Urinary bladder (tissue), 4 donors: ENCODE measurements at places on chromosomes 6 and 20. TPM values are rescaled to one million over a fixed set of nuclear protein-coding genes. Genes with fewer than 3 reads are reported as not detected.

DNA sequence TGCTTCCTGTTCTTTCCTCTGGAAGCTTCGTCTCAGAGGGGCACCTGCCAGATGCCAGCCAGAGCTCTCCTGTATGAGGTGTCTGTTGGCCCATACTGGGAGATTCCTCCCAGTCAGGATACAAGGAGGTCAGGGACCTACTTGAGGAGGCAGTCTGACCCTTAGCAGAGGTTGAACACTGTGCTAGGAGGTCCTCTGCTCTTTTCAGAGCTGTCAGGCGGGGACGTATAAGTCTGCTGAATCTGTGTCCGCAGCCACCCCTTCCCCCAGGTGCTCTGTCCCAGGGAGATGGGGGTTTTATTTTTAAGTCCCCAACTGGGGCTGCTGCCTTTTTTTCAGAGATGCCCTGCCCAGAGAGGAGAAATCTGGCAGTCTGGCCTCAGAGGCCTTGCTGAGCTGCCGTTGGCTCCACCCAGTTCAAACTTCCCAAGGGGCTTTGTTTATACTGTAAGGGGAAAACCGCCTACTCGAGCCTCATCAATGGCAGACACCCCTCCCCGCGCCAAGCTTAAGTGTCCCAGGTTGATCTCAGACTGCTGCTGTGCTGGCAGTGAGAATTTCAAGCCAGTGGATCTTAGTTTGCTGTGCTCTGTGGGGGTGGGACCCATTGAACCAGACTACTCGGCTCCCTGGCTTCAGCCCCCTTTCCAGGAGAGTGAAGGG is 326.7 kb downstream of the BCKDHB start:
- DNase-seq: no peak

- no peak for DNase-seq
These were observed 122.3 kb upstream of the AFDN start for GRCh38 chr6:167704396-167704901.

DNA sequence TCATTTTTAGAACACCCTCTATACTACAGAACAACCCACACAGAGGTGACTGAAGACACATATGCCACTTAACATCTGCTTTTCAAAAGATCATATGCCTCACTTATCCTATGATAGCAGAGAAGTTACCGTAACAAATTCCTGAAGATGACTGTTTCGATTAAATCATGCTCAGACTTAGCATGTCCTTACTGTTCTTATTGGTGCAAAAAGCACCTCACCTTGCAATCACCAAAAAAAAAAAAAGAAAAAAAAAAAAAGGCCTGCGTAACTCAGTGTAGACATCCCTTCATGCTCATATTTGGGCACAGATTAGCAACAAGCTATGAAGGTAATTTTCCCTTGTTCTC is 17.7 kb upstream of the DST start:
- DNase-seq: no peak

DNA sequence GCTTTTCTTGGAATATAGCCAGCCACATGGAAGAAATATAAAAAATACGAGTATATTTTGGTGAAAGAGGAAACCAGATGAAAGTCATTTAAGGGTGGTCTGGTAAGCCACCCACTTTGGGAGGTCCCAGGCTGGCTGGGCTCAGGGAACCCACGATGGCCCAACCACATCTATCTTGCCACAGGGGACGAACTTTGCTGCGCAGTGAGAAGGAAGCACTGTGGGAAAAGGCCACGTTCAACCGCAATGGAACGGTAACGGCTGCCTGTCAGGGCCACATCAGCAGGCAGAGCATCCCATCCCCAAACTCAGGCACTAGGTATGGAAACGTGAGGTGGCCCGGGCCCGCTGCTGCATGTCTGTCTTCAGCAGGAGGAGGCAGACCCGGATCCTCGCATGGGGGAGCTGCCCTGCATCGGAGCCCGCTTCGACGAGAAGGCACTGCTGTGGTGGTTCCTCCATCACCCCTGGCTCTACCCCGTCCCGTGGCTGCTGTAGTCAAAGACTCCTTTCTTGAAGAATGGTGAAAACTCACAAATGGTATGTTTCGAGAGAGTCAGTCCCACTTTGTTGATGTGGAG is 300.4 kb downstream of the KIF16B start:
- DNase-seq: no peak

GRCh38 chr6:150697515-150697914 is 97.8 kb downstream of the PLEKHG1 start:
- DNase-seq: no peak

DNA sequence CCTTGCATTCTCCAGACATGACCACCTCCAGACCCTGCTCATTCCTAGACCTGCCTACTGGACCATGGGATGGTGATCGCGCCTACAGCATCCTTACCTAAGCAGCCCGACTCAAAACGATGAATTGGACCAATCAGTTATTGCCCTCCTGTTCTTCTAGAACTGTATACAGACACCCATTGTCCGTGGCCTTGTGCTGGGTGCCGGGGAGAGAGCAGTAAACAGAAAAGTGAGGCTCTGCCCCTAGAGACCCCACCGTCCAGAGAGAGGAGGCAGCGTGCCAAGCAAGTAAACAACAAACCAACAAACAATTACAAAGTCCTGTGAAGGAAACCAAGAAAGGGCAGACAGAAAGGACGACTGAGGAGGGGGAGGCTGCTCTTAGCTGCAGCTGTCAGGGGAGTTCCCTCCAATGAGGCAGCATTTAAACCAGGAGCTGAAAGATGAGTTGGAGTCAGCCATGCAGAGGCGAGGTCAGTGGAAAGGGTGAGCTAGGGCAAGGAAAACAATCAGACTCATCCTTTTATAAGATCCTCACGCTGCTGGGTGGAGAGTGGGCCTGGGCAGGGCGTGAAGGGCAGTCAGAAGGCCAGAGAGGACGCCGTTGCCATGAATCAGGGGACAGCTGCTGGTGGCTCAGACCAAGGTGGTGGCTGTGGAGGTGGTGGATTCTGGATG is 37.6 kb upstream of the BLCAP start:
- no peak for DNase-seq

DNA sequence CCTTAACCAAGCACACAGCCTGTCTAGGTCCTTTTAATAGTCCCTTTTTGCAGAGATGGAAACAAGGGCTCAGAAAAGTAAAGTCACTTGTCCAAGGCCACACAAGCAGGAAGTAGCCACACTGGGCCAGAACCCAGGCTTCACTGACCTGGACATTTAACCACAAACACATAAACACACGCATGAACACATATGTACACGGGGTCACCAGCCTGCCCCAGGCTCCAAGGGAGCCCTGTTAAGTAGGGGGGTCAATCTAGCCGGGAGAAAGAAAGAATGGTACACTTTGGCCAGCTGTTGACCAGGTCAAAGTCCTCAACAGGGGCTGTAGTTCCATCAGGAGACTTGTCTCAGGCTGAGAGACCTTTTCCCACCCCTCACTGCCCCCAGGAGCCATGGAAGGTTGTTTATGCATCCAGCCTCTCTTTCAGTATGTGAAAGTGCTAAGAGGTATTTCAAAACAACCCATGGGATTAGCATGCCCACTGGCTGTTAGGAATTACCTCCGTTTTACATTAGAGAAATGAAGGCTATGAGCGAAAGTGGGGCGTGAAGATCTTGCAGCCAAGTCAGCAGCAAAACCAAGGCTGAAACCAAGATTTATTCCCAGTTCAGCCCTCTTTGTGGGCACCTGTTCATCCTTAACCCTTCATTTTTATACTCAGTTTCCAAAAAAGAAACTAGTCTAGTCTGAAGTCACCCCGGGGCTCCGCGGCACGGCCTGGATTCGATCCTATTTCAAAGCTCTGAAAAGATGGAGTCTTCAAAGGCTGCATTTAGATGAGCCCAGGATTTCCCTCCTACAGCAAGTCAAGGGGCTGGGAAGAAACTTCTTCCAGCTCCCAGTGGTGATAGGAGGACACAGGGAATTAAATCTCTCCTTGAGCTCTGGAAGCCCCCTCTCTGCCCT is 9.8 kb downstream of the SDC4 start:
- no peak for DNase-seq

GRCh38 chr6:2103765-2104523 is 141.5 kb downstream of the GMDS start:
- peak; percentile 32 for DNase-seq

- no peak for DNase-seq
These were observed 8.7 kb downstream of the ARMC12 start for GRCh38 chr6:35745509-35745908.

- DNase-seq: no peak
These were observed 90.5 kb upstream of the ATXN1 start for GRCh38 chr6:16851758-16852157.

GRCh38 chr6:131225127-131225526 is 89.9 kb downstream of the AKAP7 start:
- DNase-seq: no peak

GRCh38 chr6:5424726-5425125 is 163.4 kb downstream of the FARS2 start:
- DNase-seq: no peak

DNA sequence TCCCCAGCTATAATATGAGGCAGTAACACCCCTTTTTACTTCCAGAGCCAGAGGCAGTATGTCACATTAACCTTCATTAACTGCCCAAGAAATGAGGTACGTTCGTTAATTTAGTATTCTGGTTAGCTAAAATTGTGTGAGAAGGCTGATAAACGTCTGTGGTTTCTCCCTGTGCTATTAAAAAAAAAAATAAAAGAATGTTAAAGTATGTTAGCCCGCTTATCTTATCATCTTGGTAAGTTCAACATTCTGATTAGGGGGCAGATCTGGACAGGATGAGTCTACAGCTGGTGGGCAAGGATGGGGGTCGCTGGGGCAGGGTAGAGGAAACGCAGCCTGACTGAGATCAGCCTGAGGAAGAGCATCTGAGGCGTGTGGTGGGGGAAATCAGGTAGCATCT is 154.0 kb downstream of the PRL start:
- DNase-seq: no peak

- no peak for DNase-seq
These were observed 23.2 kb downstream of the ID4 start for GRCh38 chr6:19860235-19860877.

DNA sequence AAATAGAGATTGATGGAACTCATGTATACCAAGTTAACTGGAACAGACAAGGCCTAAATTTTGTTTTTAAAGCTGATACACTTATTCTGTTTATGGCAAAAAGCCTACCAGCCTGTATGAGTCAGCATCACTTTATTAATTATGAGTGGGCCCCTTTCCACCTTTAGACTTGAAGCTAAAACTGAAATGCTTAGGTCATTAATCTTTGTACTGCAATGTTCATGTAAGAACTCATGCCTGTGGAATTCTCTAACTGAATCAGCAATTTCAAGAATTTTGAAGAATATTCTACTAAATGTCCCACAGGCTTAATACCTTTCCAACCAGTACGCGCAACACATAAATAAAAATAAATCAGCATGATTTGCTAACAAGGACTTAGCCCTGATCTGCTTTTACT is 140.2 kb upstream of the PHACTR1 start:
- no peak for DNase-seq

GRCh38 chr20:61256824-61257223 is 4.8 kb downstream of the CDH4 start:
- DNase-seq: no peak

GRCh38 chr6:39681674-39682121 is 43.5 kb downstream of the KIF6 start:
- DNase-seq: no peak

- DNase-seq: no peak
These were observed 26.3 kb upstream of the TFB1M start for GRCh38 chr6:155340464-155341129.

The MUC21 gene
- not detected for polyA plus RNA-seq

The ANKRD66 gene
- polyA plus RNA-seq: not detected

The HCK gene
- polyA plus RNA-seq: 12.2 TPM

The OTOR gene
- not detected for polyA plus RNA-seq
